ENCODE measurements at places on chromosomes 1 and 21. TPM values are rescaled to one million over a fixed set of nuclear protein-coding genes. Genes with fewer than 3 reads are reported as not detected.

Gene DEPDC1
- total RNA-seq, result 15.9 TPM

Gene SYTL1
- total RNA-seq, result 26.1 TPM

- H3K4me3 ChIP-seq, result no peak overlapping the region
- H3K4me1 ChIP-seq, result peaks cover 52% of the 10 kb centered on the region
- no peak for DNase-seq
- H3K36me3 ChIP-seq, result no peaks in the 10 kb centered on the region
These were observed 64.7 kb downstream of the VAV3 start for GRCh38 chr1:107900090-107900945.

DNA sequence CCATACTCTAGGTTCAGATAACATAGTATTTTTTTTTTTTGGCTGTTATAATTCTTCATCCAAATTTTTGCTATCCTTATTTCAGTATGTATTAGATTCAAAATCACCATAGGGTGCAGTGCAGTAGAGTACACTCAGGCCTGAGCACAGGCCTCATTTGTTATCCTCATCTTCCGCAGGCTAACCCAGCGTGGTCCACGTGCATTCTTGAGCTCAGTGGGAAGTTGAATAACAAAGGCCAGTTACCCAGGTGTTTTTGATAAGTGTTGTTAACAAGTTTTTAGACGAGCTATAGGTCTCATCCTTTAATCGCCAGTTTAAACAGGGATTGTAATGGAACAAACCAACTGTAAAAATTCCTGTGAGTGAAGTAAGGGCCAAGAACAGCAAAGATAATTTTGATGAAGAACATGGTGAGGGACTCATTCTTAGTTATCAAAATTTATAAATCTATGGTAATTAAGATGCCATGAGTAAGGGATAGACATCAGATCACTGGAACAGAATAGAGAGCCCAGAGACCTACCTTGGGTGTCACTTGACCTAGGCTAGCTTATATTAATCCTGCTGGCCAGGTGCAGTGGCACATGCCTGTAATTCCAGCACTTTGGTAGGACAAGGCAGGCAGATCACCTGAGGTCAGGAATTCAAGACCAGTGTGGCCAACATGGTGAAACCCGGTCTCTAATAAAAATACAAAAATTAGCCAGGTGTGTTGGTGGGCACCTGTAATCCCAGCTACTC, 22.0 kb downstream of the FLVCR1 start:
- no peaks in the 10 kb centered on the region for H3K4me1 ChIP-seq
- peaks cover 27% of the 10 kb centered on the region for H3K36me3 ChIP-seq
- H3K27ac ChIP-seq, result no peak overlapping the region
- DNase-seq, result no peak
- no peaks in the 10 kb centered on the region for H3K27me3 ChIP-seq

DNA sequence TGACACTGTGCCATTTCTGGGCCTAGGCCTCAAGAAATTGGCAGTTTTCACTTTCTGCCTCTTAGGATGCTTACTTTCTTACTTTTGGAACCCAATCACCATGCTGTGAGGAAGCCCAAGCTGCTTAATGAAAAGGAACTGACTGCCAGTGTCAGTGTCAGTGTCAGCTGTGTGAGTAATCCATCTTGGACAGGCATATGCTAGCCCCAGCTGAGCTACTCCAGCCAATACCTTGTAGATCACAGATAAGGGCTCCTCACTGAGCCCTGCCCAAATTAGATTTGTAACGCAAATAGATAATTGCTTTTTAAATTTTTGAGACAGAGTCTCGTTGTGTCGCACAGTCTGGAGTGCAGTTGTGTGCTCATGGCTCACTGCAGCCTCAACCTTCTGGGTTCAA, 59.6 kb downstream of the SELENOF start:
- no peak overlapping the region for H3K4me3 ChIP-seq
- peaks cover 2% of the 10 kb centered on the region for H3K36me3 ChIP-seq
- no peaks in the 10 kb centered on the region for H3K4me1 ChIP-seq

- H3K36me3 ChIP-seq, result peaks cover 25% of the 10 kb centered on the region
- no peaks in the 10 kb centered on the region for H3K27me3 ChIP-seq
- H3K4me1 ChIP-seq, result peaks cover 14% of the 10 kb centered on the region
- DNase-seq, result no peak
- no peak overlapping the region for H3K4me3 ChIP-seq
These were observed 2.7 kb downstream of the AKR7A2 start for GRCh38 chr1:19309123-19309813.

Gene CBR3
- 16.8 TPM for total RNA-seq

Gene RUNX3
- 156 TPM for total RNA-seq

GRCh38 chr1:85276978-85277639, 677 bp upstream of the BCL10 start:
- DNase-seq, result no peak
- H3K36me3 ChIP-seq, result peaks cover 24% of the 10 kb centered on the region
- H3K27me3 ChIP-seq, result peaks cover 4% of the 10 kb centered on the region
- H3K27ac ChIP-seq, result peak overlapping the region; percentile 94
- peak overlapping the region; percentile 84 for H3K4me3 ChIP-seq
- peaks cover 49% of the 10 kb centered on the region for H3K4me1 ChIP-seq

DNA sequence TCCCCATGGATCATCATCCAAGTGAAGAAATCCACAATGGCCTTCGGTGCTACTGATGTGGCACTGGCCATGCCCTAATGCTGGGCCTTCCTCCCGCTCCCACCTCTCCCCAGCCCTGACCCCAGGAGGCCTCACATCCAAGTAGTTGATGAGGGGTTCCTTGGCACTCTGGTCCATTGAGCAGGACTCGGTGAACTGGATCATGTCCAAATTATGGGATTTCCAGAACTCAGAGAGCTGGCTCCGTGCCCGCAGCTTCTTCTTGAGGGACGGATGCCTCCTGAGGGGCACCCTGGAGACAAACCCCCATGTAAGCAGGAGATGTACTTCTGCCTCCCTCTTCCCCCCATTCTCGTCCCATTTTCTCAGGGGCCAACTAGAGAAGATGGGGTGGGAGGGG, 929 bp downstream of the CTSE start:
- H3K27ac ChIP-seq, result no peak overlapping the region
- H3K27me3 ChIP-seq, result peaks cover 7% of the 10 kb centered on the region
- H3K36me3 ChIP-seq, result no peaks in the 10 kb centered on the region
- DNase-seq, result no peak
- no peak overlapping the region for H3K4me3 ChIP-seq

Gene PKP1
- not detected for total RNA-seq

DNA sequence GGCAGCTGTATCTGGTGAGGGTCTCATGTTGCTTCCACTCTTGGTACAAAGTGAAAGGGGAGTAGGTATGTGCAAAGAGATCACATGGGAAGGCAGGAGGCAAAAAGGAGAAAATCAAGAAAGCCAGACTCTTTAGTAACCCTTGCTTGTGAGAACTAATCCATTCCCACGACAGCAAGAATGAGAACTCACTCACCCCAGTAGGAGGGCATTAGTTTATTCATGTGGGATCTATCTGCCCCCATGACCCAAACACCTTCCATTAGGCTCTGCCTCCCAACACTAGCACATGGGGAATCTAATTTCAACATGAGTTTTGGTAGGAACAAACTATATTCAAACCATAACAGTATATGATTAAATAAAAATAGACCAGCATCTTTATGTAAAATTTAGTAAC, 57.6 kb downstream of the ZNHIT6 start:
- no peak overlapping the region for H3K4me3 ChIP-seq
- H3K36me3 ChIP-seq, result peaks cover 62% of the 10 kb centered on the region

DNA sequence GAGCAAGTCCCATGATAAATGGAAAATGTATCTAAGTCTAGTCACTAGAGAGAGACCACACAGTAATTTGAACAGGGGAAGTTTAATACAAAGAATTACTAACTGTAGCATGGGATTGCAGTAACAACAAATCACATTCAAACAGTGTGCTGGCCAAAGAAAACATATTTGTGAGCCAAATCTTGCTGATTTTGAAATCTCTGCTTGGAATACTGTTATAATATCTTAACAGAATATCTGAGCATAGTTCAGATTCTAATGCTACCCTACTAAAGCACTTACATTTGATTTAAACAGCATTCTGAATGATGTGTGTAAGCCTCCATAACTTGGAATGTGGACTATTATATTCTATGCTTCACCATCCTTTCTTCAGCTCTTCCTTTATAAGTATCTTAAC, 270.0 kb upstream of the BRINP3 start:
- H3K36me3 ChIP-seq, result no peaks in the 10 kb centered on the region
- H3K4me1 ChIP-seq, result no peaks in the 10 kb centered on the region
- no peaks in the 10 kb centered on the region for H3K27me3 ChIP-seq
- no peak for DNase-seq

- no peaks in the 10 kb centered on the region for H3K27me3 ChIP-seq
- H3K27ac ChIP-seq, result no peak overlapping the region
- H3K36me3 ChIP-seq, result peaks cover 16% of the 10 kb centered on the region
- H3K4me1 ChIP-seq, result no peaks in the 10 kb centered on the region
- peak; percentile 26 for DNase-seq
These were observed 251.9 kb downstream of the DPYD start for GRCh38 chr1:97668945-97669344.

DNA sequence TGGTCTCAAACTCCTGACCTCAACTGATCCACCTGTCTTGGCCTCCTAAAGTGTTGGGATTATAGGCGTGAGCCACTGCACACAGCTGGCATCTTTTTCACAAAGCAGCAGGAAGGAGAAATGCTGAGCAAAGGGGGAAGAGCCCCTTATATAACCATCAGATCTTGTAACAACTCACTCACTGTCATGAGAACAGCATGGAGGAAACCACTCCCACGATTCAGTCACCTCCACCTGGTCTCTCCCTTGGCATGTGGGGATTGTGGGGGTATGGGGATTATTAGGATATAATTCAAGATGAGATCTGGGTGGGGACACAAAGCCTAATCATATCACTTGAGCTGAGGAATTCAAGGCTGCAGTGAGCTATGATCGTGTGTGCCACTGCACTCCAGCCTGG, 3.0 kb upstream of the MFSD2A start:
- H3K27ac ChIP-seq, result no peak overlapping the region
- peaks cover 4% of the 10 kb centered on the region for H3K36me3 ChIP-seq
- no peak overlapping the region for H3K4me3 ChIP-seq
- H3K4me1 ChIP-seq, result peaks cover 17% of the 10 kb centered on the region

Gene DMAP1
- total RNA-seq, result 34.8 TPM

DNA sequence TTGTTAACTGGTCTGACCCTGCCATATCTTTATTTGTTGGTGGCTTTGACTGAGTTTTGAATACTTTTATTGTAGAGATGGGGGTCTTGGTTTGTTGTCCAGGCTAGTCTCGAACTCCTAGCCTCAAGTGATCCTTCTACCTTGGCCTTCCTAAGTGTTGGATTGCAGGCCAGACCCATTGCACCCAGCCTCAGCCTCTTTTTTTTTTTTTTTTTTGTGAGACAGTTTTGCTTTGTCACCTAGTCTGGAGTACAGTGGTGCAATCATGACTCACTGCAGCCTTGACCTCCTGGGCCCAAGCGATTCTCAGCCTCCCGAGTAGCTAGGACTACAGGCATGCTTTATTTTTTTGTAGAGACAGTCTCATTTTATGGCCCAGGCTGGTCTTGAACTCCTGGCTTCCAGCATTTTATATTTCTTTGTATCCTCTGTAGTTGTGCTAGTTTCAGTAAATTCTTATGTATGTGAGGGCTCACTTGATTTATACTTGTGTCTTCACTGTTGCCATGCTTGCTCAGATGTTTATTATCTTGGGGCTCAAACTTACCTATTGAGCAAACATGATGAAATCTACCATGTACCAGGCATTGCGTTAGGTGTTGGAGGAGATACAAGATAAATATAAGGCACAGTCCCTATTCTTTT, 24.1 kb downstream of the THRAP3 start:
- peaks cover 54% of the 10 kb centered on the region for H3K4me1 ChIP-seq
- peaks cover 40% of the 10 kb centered on the region for H3K36me3 ChIP-seq
- DNase-seq, result peak; percentile 15
- H3K27ac ChIP-seq, result peak overlapping the region; percentile 60

DNA sequence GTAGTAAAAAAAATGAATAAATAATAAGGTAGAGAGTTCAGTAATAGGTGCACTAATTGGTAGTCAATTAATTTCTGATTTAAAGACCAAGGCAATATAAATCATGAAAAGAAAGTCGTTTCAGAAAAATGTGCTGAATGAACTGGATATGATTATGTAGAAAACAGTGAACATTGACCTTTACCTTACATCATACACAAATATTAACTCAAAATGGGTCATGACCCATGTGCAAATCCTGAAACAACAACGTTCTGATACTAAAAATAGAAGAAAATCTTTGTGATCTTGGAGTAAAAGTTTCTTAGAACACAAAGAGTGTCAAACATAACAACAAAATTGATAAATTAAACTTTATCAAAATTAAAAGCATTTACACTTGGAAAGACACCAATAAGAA, 39.1 kb downstream of the COL11A1 start:
- no peaks in the 10 kb centered on the region for H3K27me3 ChIP-seq
- H3K4me1 ChIP-seq, result no peaks in the 10 kb centered on the region
- no peak for DNase-seq
- H3K27ac ChIP-seq, result no peak overlapping the region
- H3K4me3 ChIP-seq, result no peak overlapping the region

Gene REN
- total RNA-seq, result not detected

Gene C1QTNF12
- total RNA-seq, result 1.6 TPM

Gene CHD5
- 0.76 TPM for total RNA-seq

- H3K36me3 ChIP-seq, result no peaks in the 10 kb centered on the region
- no peak for DNase-seq
- no peaks in the 10 kb centered on the region for H3K4me1 ChIP-seq
- no peak overlapping the region for H3K27ac ChIP-seq
- no peaks in the 10 kb centered on the region for H3K27me3 ChIP-seq
These were observed 421.9 kb upstream of the ADAMTS5 start for GRCh38 chr21:27388825-27389224.

DNA sequence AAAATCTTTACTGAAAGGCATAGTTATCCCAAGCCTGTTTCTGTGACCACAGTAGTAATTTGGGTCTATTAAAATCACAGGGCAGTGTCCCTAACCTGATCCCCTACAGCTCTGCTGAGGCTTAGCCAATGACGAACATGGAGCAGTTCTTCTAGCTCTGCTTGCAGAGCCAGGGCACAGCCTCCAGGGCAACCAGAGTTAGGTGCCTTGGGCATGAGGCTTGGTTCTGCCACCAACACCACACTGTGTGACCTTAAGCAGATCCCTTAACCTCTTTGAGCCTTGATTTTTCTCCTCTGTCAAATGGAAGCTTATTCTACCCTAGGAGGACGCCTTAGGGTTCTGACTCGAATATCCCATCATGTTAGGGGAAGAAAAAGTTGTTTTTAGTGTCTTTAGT, 86.7 kb upstream of the TLR5 start:
- peak overlapping the region; percentile 5 for H3K4me3 ChIP-seq
- H3K36me3 ChIP-seq, result peaks cover 1% of the 10 kb centered on the region
- H3K27ac ChIP-seq, result peak overlapping the region; percentile 81
- no peaks in the 10 kb centered on the region for H3K27me3 ChIP-seq

- H3K27me3 ChIP-seq, result no peaks in the 10 kb centered on the region
- no peak overlapping the region for H3K27ac ChIP-seq
- H3K4me3 ChIP-seq, result no peak overlapping the region
- H3K4me1 ChIP-seq, result no peaks in the 10 kb centered on the region
- H3K36me3 ChIP-seq, result no peaks in the 10 kb centered on the region
These were observed 600.8 kb upstream of the CXADR start for GRCh38 chr21:16912075-16912474.

GRCh38 chr1:37040773-37041172, 6.5 kb upstream of the GRIK3 start:
- H3K4me1 ChIP-seq, result peaks cover 1% of the 10 kb centered on the region
- peaks cover 51% of the 10 kb centered on the region for H3K27me3 ChIP-seq
- H3K36me3 ChIP-seq, result no peaks in the 10 kb centered on the region

GRCh38 chr1:184424945-184425344, 38.1 kb downstream of the C1orf21 start:
- DNase-seq, result no peak
- H3K27ac ChIP-seq, result no peak overlapping the region
- H3K4me1 ChIP-seq, result no peaks in the 10 kb centered on the region
- H3K27me3 ChIP-seq, result peaks cover 6% of the 10 kb centered on the region
- no peak overlapping the region for H3K4me3 ChIP-seq
- no peaks in the 10 kb centered on the region for H3K36me3 ChIP-seq

GRCh38 chr1:192809307-192810252, 741 bp downstream of the RGS2 start:
- peak overlapping the region; percentile 92 for H3K27ac ChIP-seq
- DNase-seq, result peak; percentile 78
- peak overlapping the region; percentile 87 for H3K4me3 ChIP-seq

All from activated CD4-positive, alpha-beta T cell treated with anti-CD3 and anti-CD28 coated beads for 36 hours (primary cell).